Central memory CD8-positive, alpha-beta T cell (primary cell): ENCODE measurements at places on chromosomes 11 and 22.

GRCh38 chr22:41974691-41975290, 5.5 kb downstream of the SEPTIN3 start:
- DNase-seq, result no peak

GRCh38 chr11:209275-210121, 2.0 kb downstream of the RIC8A start:
- DNase-seq, result no peak

GRCh38 chr11:122207505-122207904, 91.5 kb upstream of the BLID start:
- DNase-seq, result no peak

- DNase-seq, result no peak
Measured at GRCh38 chr22:49979587-49980264, 19.2 kb downstream of the PIM3 start.

- DNase-seq, result no peak
Measured at GRCh38 chr11:5922749-5923426, 19.2 kb upstream of the OR56A3 start.

DNA sequence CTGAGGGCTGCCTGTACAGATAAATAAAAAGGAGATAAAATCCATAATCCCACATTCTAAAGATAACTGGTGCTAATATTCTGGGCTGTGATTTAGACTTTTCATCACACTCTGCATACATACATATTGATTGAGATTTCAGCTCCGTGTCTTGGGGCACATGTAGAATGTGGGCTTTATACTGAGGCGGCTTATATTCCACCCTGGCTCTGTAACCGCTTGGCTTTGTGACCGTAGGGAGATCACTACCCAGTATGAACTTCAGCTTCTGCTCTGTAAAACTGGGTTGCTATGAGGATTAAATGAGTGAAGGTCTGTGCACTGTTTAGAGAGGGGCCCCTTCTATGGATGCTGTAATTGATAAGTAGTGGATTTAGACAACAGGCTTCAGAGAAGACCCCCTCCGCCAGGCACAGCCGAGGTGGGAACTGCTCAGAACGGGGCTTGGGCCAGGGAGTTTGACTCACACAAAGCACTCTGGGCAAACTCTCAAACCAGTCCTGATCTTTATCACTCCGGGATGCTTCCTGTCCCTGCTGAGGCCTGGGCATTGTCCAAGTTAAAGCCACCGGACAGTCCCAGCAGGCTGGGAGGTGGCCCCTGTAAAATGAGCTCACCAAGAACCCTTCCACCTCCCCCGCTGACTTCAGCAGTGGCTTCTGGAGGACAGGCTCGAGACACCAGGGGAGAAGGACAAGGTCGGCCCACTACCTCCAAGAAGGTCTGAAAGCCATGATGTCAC, 17.2 kb downstream of the KIAA1671 start:
- DNase-seq, result no peak

- DNase-seq, result no peak
Measured at GRCh38 chr22:43867839-43868635, 5.7 kb upstream of the SULT4A1 start.
